Activated CD4-positive, alpha-beta T cell treated with anti-CD3 and anti-CD28 coated beads, Interleukin-2, amount 50 U/mL, for 16 hours (primary cell): ENCODE measurements at places on chromosomes 11 and 22.

GRCh38 chr22:22384267-22384666, 124.3 kb downstream of the ZNF280B start:
- no peak for DNase-seq

DNA sequence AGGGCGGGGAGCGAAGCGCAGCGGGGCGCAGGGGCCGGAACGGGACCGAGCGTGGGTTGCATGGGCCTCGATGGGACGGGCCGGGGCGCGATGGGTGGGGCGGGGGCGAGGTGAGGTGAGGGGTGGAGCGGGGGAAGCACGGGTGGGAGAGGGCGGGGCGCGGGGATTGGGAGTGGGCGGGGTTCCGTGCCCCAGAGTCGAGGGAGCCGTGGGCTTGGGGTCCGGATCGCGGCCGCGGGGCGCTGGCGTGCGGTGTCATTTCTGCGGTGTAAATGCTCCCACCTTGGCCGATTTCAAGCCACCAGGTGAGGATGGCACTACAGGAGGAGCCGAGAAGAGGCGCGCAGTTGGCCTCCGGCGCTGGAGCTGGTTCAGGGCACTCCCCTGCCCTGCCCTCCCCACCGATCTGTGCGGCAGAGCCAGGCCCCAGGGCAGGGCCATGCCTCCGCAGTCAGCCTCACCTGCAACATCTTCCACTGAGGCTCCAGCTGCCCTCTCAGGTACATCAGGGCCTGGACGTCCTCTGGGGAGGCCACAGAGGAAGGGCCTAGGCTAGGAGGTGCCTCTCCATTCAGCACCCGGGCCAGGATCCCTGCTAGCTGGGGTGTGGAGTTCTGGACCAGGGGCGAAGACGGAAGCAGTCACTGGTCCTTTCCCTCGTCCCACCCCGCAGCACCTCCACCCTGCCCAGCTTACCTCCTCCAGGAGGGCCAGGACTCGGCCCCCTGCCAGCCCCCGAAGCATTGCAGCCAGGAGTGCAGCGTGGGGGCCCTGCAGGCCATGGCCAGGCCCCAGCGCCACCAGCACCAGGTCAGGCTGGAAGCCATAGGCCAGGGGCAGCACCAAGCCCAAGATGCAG, 620 bp upstream of the TUBGCP6 start:
- no peak for DNase-seq

- DNase-seq: no peak
Observed at GRCh38 chr11:46383974-46384701, 2.7 kb downstream of the MDK start.

DNA sequence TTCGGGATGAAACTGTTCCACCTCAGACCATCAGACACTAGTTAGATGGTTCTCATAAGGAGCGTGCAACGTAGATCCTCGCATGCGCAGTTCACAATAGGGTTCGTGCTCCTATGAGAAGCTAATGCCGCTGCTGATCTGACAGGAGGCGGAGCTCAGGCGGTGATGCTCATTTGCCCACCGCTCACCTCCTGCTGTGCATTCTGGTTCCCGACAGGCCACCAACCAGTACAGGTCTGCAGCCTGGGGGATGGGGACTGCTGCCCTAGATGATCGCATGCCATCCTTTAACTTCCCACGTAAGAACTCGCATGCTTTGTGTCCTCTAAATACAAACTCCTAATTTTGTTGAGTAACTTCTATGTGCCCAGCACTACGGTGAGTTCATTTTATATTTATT, 62.6 kb downstream of the EFCAB6 start:
- DNase-seq: no peak

- no peak for DNase-seq
Observed at GRCh38 chr11:66187453-66187852, 81.0 kb upstream of the RAB1B start.

DNA sequence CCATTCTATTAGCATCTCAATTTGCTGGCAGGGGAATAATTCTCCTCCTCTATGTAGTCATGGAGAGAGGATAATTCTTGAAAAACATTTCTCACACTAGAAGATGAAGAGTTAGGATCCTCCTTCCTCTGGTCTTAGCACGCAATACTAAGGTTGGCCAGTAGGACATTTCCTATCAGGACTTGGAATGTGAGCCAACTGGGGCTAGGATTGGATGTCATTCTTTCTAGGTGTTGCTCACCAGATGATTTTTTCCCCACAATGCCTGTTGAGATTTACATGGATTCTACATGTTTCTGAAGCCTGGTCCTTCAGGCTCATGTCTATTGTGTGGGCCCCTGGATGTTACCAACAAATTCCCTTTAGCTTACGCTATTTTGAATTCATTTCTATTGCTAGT, 28.0 kb downstream of the SLN start:
- no peak for DNase-seq

DNA sequence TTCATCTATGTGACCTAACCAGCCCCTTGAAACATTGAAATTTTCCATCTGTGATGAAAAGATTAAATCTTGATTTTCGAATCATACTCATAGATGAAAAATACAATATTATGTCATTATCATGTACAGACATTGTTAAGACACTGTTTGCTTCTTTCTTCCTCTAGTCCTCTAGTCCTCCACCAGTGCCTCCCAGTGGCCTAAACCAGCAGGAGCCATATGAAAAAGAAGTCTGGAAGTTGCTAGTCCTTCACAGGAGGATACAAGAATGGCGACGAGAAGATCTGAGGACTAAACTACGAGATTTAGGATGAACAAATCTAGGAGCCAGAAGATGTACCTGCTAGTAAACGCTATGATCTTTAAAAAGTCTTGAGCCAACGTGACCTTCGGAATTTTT, 134.1 kb downstream of the SLC17A6 start:
- no peak for DNase-seq

GRCh38 chr11:118436639-118437207, 431 bp downstream of the KMT2A start:
- no peak for DNase-seq

GRCh38 chr11:83816572-83817187, 530.5 kb upstream of the CCDC90B start:
- peak; percentile 6 for DNase-seq

GRCh38 chr11:64007629-64008282, 21.5 kb downstream of the OTUB1 start:
- no peak for DNase-seq

DNA sequence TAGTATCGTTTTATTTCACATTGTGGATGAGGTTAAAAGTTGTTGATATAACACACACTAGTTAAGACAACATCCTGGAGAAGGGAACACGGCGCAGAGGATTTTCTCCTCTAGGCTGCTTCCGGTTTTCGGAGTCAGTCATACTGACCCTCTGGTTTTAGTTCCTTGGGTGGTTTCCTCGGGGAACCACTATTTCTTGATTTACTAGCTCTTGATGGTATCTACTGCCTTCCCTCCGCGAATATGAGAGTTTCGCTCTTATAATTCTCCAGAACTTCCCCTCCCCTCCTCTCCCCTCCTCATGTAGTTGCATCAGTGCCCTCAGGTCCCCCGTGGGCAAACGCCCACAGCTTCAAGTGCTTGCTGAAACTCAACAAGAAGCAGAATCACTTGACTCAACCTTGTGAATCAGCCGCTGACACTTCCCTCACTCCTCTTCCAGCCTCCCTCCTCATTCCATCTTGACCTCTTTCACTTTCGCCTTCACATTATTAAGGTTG, 15.9 kb upstream of the APOBEC3A start:
- DNase-seq: peak; percentile 87

GRCh38 chr11:132942611-132943356, 589.5 kb downstream of the OPCML start:
- no peak for DNase-seq

DNA sequence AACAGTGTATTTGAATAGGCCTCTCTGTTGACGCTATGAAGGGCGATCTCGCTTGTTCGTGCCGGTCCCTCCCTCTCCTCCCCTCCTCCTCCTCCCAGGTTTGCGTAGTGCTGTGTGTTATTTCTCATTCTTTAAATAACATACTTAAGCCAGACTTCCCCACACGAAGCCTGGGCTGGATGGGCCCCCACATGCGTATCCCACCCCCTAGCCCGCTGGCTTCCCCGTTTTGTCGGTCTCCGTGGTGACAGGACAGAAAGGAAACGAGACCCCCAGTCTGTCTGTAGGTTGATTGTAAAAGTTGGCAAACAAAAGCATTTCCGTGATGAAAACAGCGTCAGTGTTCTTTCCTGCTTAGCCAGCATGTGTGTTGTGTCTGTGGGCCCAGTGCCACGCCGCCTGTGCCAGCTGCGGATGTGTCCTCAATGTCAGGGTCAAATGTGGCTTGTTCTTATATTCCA, 27.3 kb downstream of the FAM118A start:
- DNase-seq: no peak

DNA sequence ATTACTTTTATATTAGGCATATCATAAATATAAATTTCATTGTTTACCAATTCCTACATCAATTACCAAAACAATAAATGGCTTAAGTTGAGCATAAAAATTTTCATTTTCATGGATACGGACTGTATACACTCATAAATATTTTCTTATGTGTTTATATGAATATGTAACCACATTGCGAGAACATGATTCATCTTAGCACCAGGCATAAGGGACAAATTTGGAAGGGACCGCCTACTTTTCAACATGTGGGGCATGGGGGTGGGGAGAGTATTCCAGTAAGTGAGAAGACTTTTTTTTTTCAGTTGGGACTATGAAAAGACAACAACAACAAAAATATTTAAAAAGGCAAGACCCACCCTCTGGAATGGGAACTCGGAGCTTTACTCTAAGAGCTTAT, 296.1 kb downstream of the RAB38 start:
- no peak for DNase-seq

DNA sequence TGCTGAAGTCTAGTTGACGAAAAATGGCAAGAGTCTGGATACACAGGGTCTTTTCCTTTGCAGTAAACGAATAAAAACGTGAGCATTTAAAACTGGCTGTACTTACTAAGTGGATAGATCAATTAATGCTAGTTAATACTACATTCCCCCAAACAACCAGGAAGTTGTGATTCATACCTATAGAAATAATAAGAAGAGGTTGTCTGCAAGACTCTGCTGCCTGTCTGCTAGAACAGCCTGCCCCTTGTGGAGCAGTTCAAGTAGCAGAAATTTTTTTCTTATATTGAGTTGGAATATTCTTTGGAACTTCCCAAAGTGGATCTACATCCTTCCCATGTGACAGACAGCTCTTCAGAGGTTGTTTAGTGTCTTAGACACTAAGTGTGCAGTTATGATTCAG, 86.8 kb downstream of the TEAD1 start:
- DNase-seq: no peak

- DNase-seq: no peak
Observed at GRCh38 chr11:11467312-11467711, 114.3 kb upstream of the CSNK2A3 start.

- DNase-seq: no peak
Observed at GRCh38 chr11:71934213-71934612, 5.4 kb downstream of the RNF121 start.
